ENCODE measurements at places on chromosomes 16 and 17.

DNA sequence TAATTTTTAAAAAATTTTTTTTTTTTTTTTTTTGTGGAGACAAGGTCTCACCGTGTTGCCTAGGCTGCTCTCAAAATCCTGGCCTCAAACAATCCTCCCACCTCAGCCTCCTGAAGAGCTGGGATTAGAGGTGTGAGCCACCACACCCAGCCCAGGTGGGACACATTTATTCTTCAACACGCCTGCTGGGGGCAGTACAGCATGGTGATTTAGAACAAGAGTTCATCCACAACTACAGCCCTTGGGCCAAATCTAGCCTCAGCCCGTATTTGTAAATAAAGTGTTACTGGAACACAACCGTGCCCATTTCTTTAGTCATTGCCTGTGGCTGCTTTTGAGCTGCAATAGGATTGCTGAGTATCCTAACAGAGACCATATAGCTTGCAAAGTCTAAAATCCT is 92.8 kb downstream of the KATNIP start:
- no peak for DNase-seq

DNA sequence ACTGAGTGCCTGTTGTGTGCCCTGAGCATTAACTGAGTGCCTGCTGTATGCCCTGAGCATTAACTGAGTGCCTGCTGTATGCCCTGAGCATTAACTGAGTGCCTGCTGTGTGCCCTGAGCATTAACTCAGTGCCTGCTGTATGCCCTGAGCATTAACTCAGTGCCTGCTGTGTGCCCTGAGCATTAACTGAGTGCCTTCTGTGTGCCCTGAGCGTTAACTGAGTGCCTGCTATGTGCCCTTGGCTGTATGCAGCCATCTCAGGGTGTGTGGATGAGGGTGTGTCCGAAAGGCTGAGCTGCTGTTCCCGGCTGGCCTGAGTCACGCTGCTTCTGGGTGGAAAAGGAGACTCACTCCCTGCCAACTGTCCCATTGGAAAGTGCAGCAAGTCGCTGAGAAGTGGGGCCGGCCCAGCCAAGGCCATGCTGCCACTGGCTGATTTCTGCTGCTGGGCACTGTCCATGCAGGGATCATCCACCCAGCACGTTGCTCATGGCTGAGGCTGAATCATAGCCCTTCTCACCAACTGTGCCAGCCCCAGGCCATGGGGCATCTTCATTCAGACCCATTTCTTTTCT is 113.8 kb downstream of the OR1D5 start:
- no peak for DNase-seq

DNA sequence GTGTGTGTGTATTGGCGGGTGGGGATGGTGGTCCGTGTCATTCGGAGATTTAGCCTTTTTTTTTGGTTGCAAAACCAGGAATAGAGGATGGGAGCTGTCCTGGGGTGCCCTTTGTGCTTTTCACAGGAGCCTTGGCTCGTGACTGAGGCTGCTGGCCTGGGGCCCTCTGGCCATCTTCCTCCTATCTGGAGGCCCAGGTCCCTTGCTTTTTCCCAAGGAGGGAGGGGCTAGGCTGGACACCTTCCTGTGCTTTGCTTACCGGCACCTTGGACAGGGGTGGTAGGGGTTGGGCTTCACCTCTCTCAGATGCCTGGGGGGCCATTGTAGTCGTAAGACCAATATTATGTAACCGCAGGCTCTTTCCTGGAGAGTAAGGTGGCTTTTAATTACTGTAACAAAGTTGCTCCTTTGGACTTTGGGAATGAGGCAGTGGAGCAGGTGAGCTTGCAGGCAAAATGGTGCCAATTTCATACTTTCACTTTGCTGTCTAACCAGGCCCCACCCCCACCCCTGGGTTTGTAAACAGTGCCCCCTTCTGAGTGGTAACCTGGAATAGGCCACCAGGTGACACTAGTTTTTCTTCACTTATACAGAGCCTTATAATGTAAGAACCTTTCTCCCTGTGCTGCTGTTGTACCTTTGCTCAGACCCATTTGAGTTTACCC is 1.2 kb downstream of the DYNLL2 start:
- peak; percentile 23 for DNase-seq

GRCh38 chr17:17141860-17142552 is 64.1 kb downstream of the PLD6 start:
- no peak for DNase-seq

DNA sequence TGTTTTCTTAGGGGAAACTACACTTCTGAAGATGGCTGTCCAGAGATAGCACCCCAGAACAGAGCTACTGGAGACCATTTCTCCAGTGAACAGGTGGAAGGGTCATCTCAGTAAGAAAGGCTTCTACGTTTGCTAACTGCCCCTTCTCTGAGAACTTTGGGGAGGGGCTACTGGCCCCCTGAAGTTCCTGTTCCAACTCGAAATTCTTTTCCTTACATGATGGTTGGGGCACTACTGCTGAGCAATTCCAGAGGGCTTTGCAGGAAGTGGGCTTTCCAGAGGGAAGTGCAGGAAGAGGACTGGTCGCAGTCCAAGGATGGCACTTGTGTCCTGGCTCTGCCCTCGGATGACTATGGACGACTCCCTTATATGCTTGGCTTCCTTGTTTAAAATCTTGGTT is 31.2 kb downstream of the TOM1L2 start:
- no peak for DNase-seq

- no peak for DNase-seq
These were observed 302 bp downstream of the LITAF start for GRCh38 chr16:11586378-11586855.

GRCh38 chr16:61871837-61872777 is 164.1 kb downstream of the CDH8 start:
- no peak for DNase-seq

- DNase-seq = no peak
These were observed 4.8 kb upstream of the KRT31 start for GRCh38 chr17:41402161-41402560.

DNA sequence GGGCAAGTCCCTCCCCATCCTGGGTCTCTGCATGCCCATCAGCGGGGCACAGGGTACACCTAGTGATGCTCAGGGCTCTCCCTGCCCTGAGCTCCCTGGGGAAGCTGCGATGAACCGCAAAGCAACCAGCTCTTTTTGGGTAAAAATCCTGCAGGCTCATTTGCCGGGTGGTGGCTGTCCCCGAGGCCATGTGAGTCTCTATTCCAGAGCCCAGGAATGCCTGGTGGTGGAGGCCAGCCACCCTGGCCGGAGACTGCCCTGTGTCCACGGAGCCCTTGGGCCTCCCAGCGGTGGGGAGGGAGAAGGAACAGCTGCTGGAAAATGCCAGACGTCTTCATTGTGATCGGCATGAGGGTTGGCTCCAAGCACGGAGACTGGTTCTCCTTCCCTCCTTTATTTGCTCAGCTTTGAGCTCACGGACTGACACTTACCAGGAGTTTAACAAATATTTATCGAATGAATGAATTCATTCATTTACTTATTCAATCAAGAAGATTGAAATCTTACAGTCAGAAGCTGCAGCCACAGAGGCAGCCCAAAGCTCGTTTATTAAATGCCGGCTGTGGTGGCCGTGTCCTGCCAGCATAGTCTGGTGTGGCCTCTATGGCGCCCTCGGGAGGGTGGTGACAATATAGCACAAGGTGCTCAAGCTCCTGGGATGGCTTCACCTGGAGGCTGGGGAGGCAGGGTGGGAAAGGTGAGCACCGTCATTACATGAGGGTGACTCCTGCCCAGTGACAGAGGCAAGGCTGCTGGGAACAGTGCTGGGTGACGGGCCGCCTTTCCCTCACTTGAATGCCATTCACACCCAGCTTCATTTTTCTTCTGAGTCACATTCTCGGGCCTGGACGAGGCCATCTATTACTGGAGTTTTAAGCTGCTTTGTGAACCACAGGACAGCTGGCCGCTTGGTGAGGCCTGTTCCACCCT is 31.1 kb upstream of the JPH3 start:
- DNase-seq = no peak

- DNase-seq = peak; percentile 65
These were observed 5.4 kb downstream of the ATPAF2 start for GRCh38 chr17:18033442-18034099.

GRCh38 chr17:28065706-28066105 is 23.2 kb downstream of the NLK start:
- DNase-seq = no peak

GRCh38 chr16:80656711-80657150 is 115.9 kb downstream of the DYNLRB2 start:
- DNase-seq = no peak

DNA sequence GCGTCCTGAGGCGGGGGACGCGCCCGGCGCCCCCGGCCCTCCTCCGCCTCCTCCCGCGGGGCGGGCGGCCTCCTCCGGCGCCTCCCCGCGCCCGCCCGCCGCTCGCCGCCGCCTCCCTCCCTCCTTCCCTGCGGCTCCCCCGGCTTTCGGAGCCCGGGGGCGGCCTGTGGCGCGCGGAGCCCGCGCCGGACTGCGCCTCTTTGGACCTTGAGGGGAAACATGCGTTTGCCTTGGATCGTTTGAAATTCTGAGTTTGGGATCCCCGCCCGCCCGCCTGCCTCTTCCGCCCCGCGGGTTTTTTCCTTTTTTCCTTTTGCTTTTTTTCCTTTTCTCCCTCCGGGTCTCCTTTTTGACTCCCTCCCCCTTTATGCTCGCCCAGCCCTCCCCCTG is 390 bp downstream of the ZNRF1 start:
- DNase-seq = no peak

DNA sequence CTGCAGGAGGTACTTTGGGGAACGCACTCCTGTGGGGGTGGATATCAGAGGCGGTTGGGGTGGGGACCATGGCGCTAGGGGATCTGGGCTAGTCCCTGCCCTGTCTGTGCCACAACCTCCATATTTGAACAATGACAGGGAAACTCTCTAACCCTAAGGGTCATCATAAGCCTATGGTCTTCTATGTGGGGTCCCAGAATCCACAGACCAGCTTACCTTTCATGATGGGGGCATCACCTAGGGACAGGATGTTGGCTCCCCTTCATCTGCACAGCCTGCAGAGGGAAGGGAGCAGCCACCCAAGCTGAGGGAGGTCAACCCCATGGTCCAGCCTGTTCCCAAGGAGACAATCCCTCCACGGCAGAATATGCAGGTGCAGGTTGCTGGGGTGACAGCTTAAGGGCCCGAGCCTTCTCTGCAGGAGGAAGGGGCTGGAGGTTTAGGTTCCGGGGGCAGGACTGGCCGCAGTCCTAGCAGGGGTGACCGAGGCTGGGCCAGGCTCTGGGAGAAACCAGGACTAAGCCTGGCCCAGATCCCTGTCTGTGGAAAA is 1.7 kb downstream of the ORAI3 start:
- DNase-seq = no peak

DNA sequence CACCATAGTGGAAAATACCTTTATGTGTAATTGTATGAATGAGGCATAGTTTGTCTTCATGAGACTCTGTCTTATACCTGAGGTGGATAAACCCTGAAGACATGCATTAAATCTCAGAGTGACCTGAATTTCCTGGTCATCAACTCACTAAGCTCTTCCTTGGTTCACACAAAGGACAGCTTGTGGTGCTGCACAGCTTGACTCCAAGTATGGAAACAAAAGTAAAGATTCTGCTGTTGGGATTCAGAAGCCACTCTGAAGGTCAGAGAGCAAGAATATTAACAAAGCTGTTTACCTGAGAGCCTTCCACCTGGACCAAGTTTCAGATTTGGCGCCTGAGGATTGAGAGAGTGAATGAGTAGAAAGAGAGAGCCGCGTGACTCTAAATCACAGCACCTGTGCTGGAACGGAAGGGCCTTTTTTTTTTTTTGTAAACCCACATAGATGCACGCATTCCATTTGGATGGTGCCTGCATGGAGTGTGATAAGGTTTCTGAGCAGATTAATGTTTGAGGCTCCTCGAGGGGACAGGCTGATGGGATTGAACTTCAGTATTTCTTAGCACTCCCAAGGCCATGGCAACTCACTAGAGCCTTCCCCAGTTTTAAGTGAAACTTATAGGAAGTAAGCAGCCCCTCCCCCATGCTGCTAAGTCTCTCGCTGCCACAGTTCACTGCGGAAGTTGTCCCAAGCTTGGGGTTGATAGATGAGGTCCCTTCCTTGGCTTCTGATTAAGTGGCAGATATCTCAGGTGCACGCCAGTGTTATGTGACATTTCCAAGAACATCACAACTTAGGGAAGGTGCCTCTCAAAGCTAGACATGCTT is 28.7 kb downstream of the CALB2 start:
- DNase-seq = no peak

- DNase-seq = no peak
These were observed 14.2 kb upstream of the CD300A start for GRCh38 chr17:74452033-74452840.

GRCh38 chr16:11450136-11450535 is 104.9 kb downstream of the RMI2 start:
- no peak for DNase-seq

DNA sequence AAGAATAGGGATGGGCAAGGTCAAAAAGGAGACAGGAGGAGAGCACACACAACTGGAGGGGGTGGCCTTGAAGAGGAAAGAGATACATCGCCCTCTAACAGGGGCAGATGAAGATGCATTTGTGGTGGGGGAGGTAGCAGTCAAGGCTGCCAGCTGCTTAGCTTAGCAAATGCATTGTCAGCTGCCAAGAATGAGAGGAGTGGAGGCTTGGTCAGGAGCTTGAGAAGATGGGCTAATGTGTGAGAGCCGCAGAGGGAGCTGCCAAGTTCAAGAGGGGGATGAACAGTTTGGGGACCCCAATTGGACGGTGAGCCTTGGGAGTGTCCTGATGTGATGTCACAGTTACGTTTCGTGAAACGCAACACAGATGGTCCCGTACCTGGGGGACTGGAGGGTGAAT is 28.9 kb upstream of the GNA13 start:
- DNase-seq = no peak

DNA sequence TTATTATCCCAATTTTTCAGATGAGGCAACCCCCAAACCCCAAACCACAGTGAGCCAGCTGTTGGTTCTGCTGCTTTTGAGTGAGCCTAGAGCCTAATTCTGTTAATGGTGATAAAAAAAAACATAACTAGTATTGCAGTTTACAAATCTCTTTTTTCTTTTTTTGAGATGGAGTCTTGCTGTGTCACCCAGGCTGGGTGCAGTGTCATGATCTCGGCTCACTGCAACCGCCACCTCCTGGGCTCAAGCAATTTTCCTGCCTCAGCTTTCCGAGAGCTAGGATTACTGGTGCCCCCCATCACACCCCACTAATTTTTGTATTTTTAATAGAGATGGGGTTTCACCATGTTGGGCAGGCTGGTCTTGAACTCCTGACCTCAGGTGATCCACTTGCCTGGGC is 3.1 kb downstream of the WNT9B start:
- no peak for DNase-seq
